Fibroblast of skin of right biceps (primary cell): ENCODE measurements at places on chromosomes 11 and 22.

DNA sequence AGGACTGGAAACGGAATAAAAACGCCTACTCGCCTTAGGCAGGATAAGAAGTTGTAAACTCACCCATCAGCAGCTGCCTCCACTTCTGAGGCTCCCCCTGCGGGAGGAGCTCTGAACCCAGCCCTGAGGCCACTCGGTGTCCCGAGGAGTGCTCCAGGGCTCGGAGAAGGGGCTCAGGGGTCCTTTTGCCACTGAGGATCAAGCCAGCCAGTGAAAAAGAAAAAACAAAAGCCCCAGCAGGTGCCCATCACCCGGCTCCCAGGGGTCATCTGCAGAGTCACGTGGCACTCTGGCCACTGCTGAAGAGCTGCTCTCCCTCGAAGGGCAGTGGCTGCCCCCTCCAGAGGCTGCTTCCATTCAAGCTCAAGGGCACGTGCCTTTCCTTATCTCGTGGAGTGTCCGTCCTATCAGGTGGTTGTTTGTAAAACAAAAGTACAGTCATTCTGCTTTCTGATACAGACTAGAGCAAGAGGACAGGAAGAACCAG is 29.0 kb downstream of the NUP50 start:
- no peak for DNase-seq

DNA sequence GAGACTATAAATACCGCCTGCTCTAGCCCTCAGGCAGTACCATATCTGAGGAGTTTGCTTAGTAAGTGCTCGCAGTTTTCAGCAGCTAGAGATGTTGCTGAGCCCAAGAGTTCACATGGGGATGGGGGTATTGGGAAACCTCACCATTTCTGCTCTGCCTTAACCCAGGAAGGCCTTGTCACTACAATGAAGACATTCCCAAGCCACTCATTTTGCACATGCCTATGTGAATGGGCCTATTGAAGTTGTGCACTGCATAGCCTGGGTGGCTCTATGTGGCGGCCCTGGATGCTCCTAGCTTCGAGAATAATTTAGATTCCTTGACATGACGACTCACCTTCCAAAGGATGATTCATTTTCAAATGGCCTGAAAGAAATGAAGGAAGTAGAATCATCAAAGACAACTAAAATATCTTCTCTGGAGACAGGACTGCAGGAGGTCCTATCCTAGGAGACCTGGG is 163.4 kb downstream of the ADAMTS15 start:
- peak; percentile 98 for DNase-seq

DNA sequence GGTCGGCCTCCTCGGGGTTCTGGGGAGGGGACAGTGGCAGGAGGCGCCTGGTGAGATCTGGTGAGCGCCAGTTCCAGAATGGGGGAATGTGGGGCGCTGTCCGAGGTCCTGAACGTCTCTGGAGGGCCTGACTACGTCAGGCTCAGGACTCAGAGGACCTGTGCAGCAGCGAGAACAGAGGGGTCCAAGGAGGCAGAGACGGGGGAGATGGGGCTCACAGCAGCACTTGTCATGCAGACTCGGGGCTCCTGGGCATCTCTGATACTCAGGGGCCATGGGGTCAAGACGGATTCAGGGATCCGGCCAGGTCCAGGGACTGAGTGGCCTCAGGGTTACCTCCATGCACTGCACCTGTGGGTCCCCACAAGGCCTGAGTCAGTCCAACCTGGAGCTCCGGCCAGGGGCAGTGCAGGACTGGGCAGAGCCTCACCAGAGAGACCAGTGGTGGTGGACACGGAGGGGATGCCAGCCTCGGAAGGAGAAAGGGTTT is 92.2 kb downstream of the BRD1 start:
- peak; percentile 8 for DNase-seq

- no peak for DNase-seq
Observed at GRCh38 chr11:2569321-2569721, 124.5 kb downstream of the KCNQ1 start.

DNA sequence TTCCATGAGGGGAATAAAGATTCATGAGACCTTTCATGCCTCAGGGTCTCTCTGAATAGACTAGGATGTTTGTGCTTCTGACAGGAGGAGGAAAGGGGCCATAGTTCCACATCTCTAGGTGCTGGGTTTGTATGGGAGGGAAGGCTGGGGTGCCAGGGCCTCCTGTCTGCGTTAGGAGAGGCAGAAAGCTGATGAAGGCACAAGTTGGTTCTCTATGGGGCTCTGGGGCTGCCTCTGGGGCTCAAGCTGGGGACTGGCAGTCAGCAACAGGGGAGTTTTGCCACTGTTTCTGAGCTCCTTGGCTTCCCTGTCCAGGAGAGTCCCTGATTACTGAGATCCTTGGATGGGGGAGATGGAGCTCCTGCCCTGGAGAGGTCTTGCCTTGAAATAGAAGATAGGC is 4.1 kb downstream of the KCNE3 start:
- no peak for DNase-seq

DNA sequence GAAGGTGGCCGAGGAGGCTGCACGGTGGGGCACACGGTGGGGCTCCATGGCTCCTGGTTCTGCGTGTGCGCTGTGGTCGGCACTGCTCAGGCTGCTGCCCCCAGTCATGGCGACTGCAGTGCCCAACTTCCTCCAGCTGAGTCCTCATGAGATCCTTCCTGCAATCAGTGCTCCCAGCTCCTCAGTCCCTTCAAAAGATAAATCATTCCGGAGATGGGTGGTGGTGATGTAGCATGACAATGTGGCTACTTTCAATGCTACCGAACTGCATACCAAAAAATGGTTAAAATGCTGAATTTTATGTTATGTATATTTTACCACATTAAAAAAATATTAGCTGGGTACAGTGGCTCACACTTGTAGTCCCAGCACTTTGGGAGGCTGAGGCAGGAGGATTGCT is 14.1 kb upstream of the VPREB1 start:
- no peak for DNase-seq

DNA sequence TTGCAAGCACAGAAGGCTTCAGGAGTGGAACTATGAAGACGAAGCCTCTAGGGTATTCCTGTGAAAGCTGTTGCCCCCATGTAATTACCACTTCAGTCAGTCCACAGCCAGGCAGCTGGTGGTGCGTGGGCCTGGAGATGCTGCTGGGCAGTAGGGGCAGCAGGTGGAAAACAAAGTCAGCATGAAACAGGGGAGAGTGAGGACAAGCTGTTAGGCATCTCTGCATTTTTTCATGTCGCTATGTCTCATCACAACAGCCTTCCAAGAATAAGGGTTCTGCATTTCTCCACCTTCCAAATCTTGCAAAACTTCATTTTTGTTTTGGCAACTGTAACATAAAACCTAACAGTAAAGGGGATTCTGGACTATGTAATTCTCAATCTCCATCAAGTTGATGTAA is 757.5 kb downstream of the NELL1 start:
- no peak for DNase-seq

GRCh38 chr11:46898396-46899095 is 19.8 kb downstream of the LRP4 start:
- DNase-seq: no peak

DNA sequence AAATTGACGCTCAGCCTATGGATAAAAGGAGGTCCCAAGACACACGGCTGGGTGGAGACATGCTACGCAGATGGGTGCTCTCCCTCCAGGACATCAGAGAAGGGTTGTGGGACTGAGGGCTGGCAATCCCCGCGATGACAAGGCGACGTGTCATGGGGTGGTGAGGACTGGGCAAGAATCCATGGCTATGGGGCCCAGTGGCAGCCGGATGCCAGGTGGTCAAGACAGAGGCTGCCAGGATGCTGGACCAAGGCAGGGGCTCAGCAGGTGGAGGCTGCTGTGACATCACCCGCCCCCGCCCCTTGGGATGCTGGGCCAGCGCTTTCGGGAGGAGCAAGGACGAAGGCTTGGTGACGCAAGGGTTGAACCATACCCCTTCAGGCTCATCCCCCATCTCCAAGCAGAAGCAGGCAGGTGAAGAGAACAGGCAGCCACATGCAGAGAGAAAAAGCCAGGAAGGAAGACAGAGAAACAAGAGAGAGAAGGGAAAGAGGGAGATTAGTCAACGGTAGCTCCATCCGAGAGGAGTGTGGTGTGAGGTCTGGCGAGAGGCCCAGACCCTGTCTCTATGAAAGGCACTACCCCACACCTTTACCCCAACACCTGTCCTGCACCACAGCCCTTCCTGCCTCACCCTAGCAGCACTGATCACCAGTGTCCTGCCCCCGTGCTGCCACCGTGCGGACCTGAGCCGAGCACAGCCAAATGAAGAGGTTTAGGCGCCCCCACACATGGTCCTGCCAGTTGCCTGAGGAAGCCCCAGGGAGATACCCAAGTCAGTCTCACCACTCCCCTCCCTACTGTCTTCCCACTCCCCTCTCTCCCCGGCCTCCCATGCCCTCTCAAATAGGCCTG is 24.1 kb upstream of the RASL10A start:
- no peak for DNase-seq

- no peak for DNase-seq
Observed at GRCh38 chr11:87820011-87820410, 355.2 kb downstream of the RAB38 start.

DNA sequence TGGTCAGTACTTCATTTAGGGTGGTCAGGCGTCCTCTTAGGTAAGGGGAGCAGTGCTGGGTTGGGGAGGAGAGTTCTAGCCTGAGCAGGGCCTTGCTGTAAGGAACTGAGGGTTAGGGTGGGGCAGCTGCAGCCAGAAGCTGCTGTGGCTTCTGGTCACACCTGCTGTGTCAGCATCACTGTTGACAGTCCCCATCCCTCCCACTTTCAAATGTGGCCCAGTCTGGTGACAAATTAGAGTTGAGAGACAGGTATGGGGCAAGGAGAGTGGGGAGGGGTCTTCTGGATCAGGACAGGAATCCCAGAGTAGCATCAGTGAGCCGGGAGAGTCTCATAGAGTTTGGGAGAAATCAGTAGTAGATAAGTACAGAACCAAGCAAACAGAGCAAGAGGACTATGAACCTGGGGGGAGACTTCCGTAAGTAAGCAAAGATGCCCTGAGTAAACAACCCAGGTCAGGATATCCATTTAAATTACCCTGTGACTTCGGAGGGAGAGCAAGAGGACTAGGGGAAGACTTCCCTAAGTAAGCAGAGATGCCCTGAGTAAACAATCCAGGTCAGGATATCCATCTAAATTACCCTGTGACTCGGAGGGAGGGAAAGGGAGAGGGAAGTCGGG is 53.7 kb downstream of the PPP6R2 start:
- peak; percentile 9 for DNase-seq

DNA sequence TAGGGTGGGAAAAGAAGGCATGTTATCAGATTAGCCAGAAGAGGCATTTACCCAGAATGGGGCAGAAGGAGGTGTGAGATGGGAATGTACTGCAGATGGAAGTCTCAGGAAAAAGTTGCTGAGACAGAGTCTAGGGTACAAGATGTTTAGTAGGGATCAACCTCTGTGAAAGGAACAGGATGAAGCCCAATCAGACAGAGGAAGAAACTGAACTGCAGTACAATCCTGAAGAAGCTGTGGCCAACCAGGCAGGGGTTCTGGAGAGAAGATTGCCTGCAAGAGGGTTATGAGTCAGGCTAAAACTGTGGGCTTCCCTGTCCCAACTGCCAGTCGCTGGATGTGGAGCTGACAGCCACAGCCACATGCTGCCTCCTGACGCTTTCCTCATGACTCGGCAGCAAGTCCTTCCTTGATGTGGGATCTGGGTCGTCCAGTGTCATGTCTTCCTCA is 64.0 kb downstream of the CWC15 start:
- DNase-seq: peak; percentile 90

DNA sequence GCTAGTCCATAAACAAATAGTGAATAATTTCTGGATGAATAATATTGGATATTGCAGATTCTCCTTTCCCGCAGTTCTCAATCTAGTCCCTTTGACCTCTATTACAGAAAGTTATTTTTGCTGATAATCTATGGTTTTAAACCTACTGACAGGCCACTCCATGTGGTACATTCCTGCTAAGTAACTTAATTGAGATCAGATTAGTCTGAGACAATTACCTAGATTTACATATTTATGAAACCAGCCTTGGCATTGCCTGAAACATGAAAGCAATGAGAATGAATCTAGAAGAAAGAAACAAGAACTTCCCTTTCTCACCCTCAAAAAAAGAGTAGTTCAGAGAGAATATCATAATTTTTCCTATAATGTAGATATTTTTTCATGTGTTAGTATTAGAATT is 964.2 kb downstream of the JRKL start:
- DNase-seq: no peak

GRCh38 chr11:7413961-7414915 is 71.1 kb upstream of the OLFML1 start:
- DNase-seq: no peak

GRCh38 chr11:10503777-10504480 is 37.1 kb downstream of the RNF141 start:
- no peak for DNase-seq

- DNase-seq: peak; percentile 96
Observed at GRCh38 chr11:69443138-69443967, 38.1 kb upstream of the LINC01488 start.

DNA sequence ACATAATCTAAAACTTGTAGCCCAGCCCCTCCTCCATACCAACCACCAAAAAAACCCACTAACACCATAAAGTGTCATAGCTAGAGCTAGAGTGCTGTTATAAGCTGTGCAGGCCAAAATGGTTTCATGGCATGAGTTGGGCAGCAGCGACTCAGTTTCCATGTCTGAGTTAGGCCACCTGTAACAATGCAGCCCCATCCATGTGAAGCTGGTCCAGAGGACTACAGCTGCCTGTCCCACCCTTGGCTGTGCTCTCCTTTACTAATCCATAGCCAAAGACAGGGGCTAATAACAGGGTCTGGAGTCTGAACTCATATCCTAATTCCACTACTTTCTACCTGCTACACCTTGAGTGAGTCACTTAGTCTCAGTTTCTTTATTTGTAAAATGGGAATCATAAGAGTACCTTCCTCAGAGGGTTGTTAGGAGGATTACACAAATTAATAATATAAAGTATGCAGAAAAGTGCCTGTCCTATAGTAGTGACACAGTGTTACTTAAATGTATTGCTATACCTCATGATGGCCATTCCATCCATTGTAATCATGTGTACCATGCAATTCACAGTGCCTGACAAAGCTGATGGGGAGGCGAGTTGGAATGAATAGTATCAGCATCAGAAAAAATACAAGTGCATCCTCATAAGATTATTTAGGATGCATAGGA is 20.6 kb downstream of the KCNQ1OT1 start:
- DNase-seq: no peak

DNA sequence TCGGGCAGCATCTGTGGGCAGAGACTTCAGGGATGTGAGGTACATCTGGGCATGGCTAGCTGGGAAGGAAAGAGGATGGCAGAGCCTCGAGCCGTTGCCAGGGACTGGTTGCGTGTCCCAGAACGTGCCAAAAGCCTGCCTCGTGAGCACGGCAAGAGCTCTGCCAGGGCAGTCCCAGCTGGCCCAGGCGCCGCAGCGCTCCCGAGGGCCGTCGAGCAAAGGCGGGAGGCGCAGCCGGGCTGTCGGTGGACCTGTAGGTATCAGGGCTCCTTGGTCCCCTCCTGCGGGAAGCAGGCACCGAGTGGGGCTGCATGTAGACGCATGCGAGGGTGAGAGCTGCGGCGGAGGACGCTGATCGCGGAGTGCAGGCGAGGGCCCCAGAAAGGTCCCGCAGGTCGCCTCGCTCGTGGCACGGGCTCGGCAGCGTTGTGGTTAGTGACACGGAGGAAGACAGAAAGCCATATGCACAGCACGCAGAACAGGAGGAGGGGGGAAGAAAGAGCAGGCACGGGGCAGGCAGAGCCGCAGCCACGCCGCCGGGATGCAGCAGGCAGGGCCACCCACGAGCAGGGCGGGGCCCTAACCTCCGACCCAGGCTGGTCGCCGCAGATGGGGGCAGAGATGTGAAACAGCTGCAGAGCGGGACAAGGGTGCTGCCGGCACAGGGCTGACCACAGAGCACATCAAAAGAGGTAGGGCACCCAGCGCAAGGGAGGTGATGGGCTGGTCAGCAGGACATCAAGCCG is 18.0 kb downstream of the LSP1 start:
- DNase-seq: no peak

- peak; percentile 93 for DNase-seq
Observed at GRCh38 chr11:76669901-76670484, 554 bp downstream of the LRRC32 start.

GRCh38 chr22:49257551-49257961 is 570.1 kb downstream of the BRD1 start:
- no peak for DNase-seq
